ENCODE measurements at places on chromosomes 7 and 10.

DNA sequence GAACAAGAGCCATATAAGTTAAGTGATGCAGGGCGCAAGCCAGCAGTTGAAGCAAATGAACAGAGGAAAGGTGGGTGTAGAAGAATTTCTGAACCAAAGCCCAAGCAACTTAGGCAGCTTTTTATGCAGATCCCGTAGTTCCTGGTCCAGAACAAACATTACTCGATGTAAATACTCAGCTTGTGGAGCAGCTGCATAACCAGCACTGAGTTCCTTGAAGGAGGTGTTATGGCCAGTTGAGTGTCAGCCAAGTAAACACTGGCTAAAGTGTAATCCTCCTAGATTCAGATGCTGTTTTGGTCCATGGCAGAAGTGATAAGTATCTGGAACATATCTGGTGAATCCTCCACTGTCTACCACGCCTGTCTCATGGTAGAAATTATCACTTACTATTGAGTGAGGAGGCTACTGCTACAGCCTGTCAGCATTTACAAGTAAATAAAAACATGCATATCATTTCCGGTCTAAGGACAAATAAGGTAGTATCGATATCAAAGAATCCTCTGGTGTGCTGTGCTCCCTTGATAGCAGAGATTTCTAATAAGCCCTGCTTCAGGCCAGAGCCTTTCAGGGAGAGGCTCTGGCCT lies 213.9 kb downstream of the DYNC1I1 start:
- DNase-seq = no peak

GRCh38 chr7:146172112-146172511 lies 55.5 kb downstream of the CNTNAP2 start:
- no peak for DNase-seq

DNA sequence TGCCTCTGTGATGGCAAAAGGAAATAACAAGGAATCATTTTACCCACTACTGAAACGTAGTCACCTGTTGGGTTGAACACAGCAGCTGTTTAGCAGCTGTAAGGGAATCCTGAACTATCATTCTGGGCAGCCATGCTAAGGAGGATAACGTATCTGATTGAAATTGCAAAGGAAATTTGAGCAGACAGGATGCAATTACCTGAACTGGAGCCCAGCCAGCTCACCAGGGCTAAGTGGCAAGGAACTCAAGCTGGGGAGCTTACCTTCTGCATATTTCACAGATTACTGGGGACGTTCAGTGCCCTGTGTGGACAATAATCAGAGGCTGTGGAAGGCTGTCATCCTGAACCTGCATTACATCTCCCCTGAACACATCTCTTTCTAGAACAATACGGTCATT lies 650.5 kb downstream of the SORCS3 start:
- DNase-seq = no peak

- DNase-seq = peak; percentile 11
Measured at GRCh38 chr7:22782616-22783232, 39.9 kb downstream of the TOMM7 start.

DNA sequence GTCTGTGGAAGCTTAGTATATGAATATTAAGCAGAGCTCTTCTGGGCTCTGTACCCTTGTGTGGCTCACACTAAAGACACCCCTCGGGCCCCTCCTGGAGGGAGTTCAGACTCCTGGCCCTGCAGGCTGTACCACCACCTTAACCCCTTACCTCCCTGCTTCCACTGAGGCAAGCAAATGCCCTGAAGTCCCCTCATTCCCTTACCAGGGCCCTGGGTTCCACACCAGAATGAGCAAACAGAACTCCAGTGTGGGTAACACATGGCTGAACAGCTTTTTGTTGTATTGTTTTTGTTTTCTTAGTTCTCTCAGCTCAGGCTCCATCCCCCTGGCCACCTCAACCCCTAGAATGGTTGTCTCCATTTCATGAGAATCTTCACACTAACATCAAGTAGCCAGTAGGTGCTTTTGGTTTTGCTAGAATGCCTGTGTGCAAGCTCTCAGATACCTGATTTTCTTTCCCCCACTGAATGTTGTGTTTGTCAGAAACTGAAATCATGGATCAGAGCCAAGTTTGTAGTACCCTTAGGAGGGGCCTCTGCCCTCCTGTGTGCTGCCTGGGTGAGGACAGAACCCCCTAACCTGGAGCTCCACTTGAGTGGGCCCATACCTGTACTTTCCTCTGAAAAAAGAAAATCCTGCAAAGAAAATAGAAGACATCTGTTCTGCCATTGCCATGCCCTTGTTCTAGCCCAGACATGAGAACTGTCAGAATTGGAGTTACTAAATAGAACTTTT lies 2.8 kb upstream of the WAPL start:
- no peak for DNase-seq

- DNase-seq = no peak
Measured at GRCh38 chr7:80087771-80088170, 46.9 kb upstream of the GNAI1 start.
